Left lung (tissue), 14 donors: ENCODE measurements at places on chromosomes 6 and 20.

DNA sequence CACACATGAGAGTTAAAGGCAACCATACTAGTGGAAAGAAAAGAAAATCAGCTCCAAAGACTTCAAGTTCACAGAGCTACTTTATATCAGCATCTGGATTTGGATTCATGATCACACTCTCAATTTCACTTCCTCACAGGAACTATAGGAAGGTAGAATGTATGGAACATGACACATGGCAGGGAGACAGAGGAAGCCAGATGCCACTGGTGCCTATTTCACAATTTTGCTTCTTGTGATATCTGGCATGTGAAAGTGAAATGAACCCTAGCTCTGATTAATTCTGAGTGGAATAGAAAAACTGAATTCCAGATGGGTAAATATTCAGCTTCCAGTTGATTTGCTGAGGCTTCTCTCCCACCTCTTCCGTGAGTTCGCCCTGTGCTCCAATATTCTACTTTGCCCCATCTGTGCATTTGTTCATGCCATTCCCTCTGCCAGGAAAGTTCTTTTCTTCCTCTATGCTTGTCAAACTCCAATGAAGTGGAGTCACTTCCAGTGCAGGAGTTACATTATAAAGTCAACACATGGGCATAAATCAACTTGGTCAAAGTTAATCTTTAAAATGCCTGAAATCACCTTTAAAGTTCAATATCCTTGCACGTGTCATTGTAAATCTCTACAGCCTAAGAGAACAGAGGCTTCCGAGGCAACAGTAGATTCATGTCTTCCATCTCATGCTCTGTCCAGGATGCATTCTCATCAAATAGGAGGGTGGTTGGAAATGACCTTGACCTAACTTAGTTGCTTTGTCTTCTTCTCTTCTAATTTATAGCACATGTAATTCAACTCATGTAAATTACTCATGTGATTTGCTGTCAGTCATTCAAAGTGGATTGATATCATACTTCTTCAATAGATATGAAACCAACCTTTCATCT, 275.3 kb downstream of the HIVEP2 start:
- H3K4me3 ChIP-seq = no peak overlapping the region
- H3K36me3 ChIP-seq = no peaks in the 10 kb centered on the region
- no peaks in the 10 kb centered on the region for H3K4me1 ChIP-seq
- H3K27me3 ChIP-seq = no peaks in the 10 kb centered on the region

GRCh38 chr6:87364602-87365252, 20.1 kb downstream of the C6orf163 start:
- H3K27ac ChIP-seq = no peak overlapping the region
- no peak overlapping the region for H3K4me3 ChIP-seq
- no peaks in the 10 kb centered on the region for H3K36me3 ChIP-seq

- no peak overlapping the region for H3K4me3 ChIP-seq
- no peak overlapping the region for H3K27ac ChIP-seq
- no peaks in the 10 kb centered on the region for H3K36me3 ChIP-seq
Observed at GRCh38 chr6:21132446-21132845, 461.1 kb upstream of the SOX4 start.

DNA sequence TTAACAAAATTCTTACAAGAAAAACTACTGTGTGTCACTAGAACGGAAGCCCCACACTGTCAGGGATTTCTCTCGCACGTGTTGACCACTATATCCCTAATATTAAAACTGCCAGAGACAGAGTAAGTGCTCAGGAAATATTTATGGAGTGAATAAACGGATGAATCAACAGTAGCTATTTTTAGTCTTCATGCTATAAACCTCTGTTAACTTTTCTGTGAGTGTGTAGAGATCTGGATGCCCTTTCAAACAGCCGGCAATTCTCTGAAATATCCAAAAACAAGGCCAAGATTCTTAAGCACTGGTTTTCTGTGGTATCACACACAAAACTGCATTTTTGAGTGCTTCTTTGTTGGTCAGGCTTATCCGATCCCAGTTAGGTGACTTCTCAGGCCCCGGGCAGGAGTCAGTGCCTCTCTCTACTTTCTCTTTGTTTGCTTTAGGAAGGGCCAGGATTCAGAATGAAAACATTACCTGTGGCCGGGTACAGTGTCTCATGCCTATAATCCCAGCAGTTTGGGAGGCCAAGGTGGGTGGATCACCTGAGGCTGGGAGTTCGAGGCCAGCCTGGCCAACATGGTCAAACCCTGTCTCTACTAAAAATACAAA, 15.7 kb downstream of the ATP9A start:
- no peaks in the 10 kb centered on the region for H3K27me3 ChIP-seq
- H3K27ac ChIP-seq = no peak overlapping the region
- no peaks in the 10 kb centered on the region for H3K36me3 ChIP-seq

GRCh38 chr6:168157272-168158212, 78.5 kb upstream of the FRMD1 start:
- DNase-seq = no peak
- peaks cover 15% of the 10 kb centered on the region for H3K27me3 ChIP-seq
- no peaks in the 10 kb centered on the region for H3K36me3 ChIP-seq
- peaks cover 6% of the 10 kb centered on the region for H3K4me1 ChIP-seq
- H3K27ac ChIP-seq = no peak overlapping the region

GRCh38 chr6:75183099-75183541, 22.7 kb downstream of the COL12A1 start:
- no peak overlapping the region for H3K4me3 ChIP-seq
- H3K27me3 ChIP-seq = no peaks in the 10 kb centered on the region
- no peak for DNase-seq
